ENCODE measurements at places on chromosomes 5 and 9. TPM values are rescaled to one million over a fixed set of nuclear protein-coding genes. Genes with fewer than 3 reads are reported as not detected.

SPATA31D4 gene
- total RNA-seq, result not detected

PTGES2 gene
- 95.9 TPM for total RNA-seq

C6 gene
- not detected for total RNA-seq

ANKDD1B gene
- not detected for total RNA-seq

COL27A1 gene
- total RNA-seq, result 11.1 TPM

SLCO6A1 gene
- total RNA-seq, result not detected

MARCHF11 gene
- total RNA-seq, result not detected

NUTM2G gene
- not detected for total RNA-seq

FAM221B gene
- not detected for total RNA-seq

TSSK1B gene
- not detected for total RNA-seq

SLC27A4 gene
- total RNA-seq, result 43.0 TPM

MSX2 gene
- total RNA-seq, result 5.9 TPM

NUP214 gene
- 24.0 TPM for total RNA-seq

GLRA1 gene
- total RNA-seq, result not detected

PCDHA9 gene
- total RNA-seq, result 0.04 TPM

COX7C gene
- total RNA-seq, result 595 TPM

ADAMTSL1 gene
- total RNA-seq, result not detected

ZFP2 gene
- not detected for total RNA-seq

CNTNAP3 gene
- total RNA-seq, result 11.2 TPM

ARHGEF28 gene
- total RNA-seq, result 15.0 TPM

MLANA gene
- not detected for total RNA-seq

PDZD2 gene
- not detected for total RNA-seq

FREM1 gene
- total RNA-seq, result not detected

DDX4 gene
- total RNA-seq, result not detected

ELOVL7 gene
- total RNA-seq, result 10.9 TPM

GNE gene
- total RNA-seq, result 14.5 TPM

CD274 gene
- 2.0 TPM for total RNA-seq

PCDHA7 gene
- 0.08 TPM for total RNA-seq

MYORG gene
- 4.3 TPM for total RNA-seq

RAPGEF1 gene
- 49.5 TPM for total RNA-seq

CDKN2B gene
- total RNA-seq, result not detected

CSF1R gene
- total RNA-seq, result 0.33 TPM

PRELID2 gene
- 8.4 TPM for total RNA-seq

VAV2 gene
- total RNA-seq, result 39.3 TPM

PCDHB2 gene
- total RNA-seq, result 3.4 TPM

F2RL1 gene
- total RNA-seq, result 281 TPM

ZNF367 gene
- total RNA-seq, result 6.4 TPM

FAM193B gene
- 18.7 TPM for total RNA-seq

DPH7 gene
- 25.4 TPM for total RNA-seq

SPINK6 gene
- total RNA-seq, result 0.39 TPM

EMB gene
- total RNA-seq, result 2.4 TPM

GDA gene
- total RNA-seq, result 0.97 TPM

ZSWIM6 gene
- total RNA-seq, result 5.7 TPM
